ENCODE measurements at places on chromosomes 11 and 22.

- no peak for ATAC-seq
Observed at GRCh38 chr11:2934611-2935239, 5.5 kb upstream of the PHLDA2 start.

GRCh38 chr11:118341815-118342489 lies 553 bp downstream of the CD3D start:
- no peak for ATAC-seq

GRCh38 chr11:27390318-27391295 lies 27.6 kb upstream of the CCDC34 start:
- ATAC-seq: no peak

DNA sequence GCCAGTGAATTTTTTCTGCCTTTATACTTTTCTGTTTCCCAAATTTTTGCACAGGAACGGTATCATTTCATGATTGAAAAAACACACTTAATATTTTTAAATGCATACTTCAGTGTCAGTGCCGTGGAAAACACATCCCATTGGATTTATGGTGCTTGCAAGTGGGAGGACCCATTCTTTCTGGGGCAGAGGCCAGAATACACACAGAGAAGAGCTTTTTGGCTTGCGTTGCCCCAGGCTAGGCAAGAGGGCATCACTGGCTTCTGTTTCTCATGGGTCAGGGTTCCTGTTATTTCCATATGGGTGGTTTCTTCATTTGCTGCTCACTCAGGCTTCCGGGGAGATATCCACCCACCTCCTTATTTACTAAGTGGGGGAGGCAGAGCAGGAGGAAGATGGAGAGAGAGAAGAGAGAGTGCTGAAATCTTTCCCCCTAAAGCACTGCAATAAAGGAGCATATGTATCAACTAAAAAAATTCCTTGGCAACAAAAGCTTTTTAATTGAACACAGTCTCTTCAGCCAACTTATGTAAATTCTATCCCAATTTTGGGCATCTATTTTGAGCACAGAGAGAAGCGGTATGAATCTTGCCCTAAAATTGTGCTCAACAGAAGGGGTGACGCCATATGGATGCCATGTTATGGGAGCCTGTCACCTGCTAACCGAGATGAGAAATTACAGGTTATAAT lies 66.0 kb upstream of the KIRREL3 start:
- ATAC-seq: no peak

- no peak for ATAC-seq
Observed at GRCh38 chr11:125376856-125377255, 119.2 kb downstream of the FEZ1 start.

- ATAC-seq: no peak
Observed at GRCh38 chr11:133835593-133836548, 9.4 kb downstream of the SPATA19 start.

- ATAC-seq: no peak
Observed at GRCh38 chr11:112290493-112290850, 29.8 kb upstream of the PLET1 start.

GRCh38 chr11:16512198-16512898 lies 156.0 kb upstream of the SOX6 start:
- ATAC-seq: no peak

- no peak for ATAC-seq
Observed at GRCh38 chr11:110855191-110855590, 143.0 kb upstream of the ARHGAP20 start.

DNA sequence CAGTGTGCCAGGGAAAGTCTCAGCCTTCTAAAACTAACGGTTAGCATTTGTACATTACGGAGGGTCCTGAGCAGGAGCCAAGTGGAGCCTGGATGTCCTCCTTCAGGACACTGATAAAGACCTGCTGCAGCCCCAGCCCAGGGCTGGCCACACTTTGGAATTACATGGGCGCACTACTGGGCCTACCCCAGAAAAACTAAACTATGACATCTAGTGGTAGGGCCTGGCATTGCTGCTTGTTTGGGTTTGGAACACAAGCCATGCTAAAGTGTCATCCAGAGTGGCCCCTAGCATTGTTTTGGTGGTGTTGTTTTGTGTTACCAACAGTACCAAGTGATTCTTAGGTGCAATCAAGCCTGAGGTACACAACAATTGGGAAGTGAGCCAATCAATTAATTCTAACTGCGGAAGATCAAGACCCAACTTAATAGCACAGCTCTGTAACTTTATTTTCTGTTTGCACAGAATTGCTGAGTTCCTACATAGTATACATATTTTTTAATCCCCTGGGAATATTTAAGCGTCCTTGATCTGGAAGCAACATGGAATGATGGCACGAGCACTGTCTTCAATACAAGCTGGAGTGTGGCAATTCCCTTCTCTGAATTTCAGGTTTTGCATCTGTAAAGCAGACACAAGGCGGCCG lies 340.7 kb downstream of the LARGE1 start:
- ATAC-seq: no peak

DNA sequence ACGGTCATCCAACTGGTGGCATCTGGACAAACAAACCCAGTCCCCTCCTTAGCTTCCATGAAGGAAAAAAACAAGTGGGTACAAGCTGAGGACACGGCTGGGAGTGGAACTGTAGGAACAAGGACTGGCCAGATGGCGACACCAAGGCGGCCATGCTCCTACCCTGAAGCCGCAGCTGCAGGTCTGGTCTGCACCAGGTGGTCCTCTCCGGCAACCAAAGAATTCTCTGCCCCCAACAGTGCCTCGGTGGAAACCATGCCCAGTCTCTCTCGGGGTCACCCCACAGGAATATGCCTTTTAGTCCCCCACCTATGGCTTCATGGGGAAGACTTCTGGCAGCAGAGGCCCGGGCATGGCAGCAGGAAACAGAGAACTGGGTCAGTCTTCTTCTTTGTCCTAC lies 22.6 kb downstream of the OVOL1 start:
- no peak for ATAC-seq

DNA sequence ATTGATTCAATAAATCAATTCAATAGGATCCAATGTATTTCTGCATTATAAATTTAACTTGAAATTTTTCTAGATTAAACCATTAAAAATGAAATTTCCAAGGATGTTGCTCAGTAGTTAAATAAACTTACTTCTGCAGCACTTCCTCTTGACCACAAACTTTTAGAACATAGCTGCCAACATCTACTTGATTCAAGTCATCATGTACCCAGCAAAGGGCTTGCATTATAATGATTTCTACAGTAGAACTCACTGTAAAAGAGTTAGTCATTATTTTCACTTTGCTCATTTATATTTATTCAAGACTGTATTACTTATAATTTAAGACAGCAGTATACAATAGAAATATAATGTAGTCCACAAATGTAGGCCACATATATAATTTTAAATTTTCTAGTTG lies 59.2 kb downstream of the PIK3C2A start:
- no peak for ATAC-seq

DNA sequence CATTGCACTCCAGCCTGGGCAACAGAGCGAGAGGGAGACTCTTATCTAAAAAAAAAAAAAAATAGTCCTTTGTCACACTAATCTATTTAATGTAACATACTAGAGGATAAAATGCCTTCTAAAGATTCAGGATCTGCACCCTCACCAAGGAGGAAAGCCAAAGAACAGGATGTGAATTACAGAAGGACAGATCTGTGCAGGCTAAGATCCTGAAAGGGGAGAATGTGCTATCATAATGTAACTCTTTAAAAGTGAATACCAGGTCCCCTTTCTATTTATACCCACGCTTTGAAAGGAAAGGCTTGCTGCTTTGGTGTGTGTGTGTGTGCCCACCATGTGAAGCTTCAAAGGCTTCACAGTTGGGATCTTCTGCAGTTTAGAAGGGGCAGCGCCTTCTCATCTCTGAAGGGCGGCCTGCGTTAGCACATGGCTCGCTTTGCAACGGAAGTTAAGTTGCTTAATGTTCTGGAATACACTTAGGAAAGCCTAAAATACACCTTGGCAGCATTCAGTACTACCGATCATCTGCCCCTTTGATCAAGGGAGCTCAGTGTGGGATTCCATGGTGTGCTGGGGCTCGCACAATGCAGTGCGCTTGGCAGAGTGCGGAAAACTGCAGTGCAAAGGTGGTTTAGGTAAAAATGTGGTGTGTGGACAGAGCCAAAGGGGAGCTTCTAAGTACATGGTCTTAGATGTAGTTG lies 6.8 kb downstream of the CECR2 start:
- ATAC-seq: no peak

GRCh38 chr11:86046116-86046515 lies 22.8 kb downstream of the PICALM start:
- peak; percentile 22 for ATAC-seq

DNA sequence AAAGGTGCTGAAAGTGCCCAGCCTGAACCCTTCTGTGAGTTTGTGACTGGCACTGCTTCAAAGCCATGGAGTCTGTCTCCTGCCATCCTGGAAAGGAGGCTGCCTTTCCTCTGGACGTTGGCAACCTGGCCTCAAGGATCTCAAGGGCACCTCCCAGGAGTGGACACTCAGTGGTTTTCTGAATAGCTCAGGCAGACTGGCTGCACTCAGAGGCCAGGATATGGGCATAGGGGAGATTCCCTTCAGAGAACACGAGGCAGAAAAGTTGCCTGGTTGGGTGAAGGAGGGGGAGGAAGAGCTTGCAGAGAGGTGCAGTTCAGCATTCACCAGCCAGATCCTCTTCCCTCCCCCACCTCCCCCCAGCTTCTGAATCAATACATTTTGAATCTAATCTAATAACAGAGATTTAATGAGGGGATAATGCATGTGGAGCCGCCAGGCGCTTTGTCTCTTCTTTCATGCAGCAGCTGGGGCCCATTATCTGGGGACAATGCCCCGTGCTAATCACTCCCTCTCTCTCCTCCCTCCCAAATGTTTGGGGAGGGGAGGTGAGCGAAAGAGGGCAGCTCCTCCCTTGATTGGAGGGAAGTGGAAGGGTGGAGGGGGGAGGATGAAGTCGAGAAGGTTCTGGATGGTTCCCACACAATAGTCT lies 17.7 kb downstream of the HTR3A start:
- ATAC-seq: no peak

GRCh38 chr22:46659791-46660186 lies 39.6 kb downstream of the GRAMD4 start:
- no peak for ATAC-seq

- no peak for ATAC-seq
Observed at GRCh38 chr22:22681221-22681739, 36.9 kb downstream of the GGTLC2 start.

GRCh38 chr22:20648306-20648903 lies 125.5 kb upstream of the SERPIND1 start:
- no peak for ATAC-seq

- no peak for ATAC-seq
Observed at GRCh38 chr11:34065505-34066203, 14.1 kb downstream of the CAPRIN1 start.

GRCh38 chr11:125762445-125762844 lies 16.2 kb downstream of the PATE2 start:
- ATAC-seq: no peak

DNA sequence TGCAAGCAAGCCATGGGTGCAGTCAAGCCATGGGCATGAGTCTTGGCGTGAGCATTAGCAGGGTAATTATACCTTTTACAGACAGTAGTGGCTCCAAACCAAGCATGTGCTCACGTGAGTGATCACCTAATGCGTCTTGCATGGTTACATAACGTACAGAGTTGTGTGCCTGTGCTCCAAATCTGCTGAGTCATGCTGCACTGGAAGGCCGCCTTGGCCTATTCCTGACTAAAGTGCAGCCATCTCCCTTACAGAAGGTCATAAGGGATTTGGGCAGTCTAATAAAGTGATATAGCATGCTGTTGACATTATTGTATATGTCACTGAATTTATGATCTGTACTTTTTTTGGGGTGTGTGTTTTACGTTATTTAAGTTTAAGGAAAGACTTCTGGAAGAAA lies 102.4 kb downstream of the ARHGAP42 start:
- no peak for ATAC-seq

- ATAC-seq: no peak
Observed at GRCh38 chr22:40714499-40715337, 35.4 kb downstream of the MCHR1 start.

- peak; percentile 97 for ATAC-seq
Observed at GRCh38 chr22:21587803-21588611, 20.5 kb downstream of the UBE2L3 start.

- ATAC-seq: no peak
Observed at GRCh38 chr22:24465566-24465965, 29.6 kb upstream of the UPB1 start.

GRCh38 chr11:60797846-60798630 lies 12.9 kb downstream of the MS4A10 start:
- ATAC-seq: no peak

DNA sequence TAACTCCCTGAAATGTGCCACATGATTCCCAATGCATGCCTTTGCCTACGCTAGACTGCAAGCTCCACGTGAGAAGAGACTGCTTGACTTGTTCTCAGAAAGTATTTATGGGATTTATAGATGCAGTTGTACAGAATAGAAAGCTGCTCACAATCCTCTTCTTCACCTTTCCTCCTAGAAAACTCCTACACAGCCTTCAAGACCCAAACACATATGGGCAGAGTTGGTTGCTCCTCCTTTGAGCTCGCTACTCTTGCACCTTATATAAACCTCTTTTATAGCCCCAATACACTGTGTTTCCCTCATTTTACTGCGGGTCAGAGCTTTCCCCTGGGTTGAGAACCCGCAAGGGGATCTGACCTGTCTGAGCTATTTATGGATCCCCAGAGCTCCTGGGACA lies 16.4 kb downstream of the C1QTNF6 start:
- ATAC-seq: no peak

DNA sequence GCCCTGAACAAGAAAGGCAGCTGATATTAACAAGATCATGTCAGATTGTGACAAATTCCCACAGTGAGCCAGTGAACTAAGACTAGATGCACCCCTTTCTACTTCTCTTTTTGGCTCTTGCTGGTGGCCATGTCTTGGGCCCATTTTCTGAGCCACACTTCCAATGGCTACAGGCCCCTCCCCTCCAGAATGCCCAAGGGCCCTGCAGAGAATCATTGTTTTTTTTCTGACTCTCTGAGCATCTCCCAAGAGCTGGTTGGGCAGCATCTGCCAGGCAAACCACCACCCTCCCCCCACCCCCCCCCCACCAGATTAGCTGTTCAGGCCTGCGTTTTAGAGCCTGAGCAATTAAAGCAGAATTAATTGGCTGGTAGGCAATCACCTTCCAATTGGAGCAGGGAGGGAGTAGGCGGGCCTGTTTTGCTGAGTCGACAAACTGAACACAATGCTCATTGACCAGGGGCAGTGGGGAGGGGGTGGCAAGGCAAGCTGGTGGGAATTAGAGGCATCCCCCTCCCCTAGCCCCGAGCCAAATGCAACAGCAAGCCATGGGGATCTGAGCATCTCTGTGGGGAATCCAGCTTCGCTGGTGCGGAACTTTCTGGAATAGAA lies 541.4 kb downstream of the MN1 start:
- ATAC-seq: no peak

- no peak for ATAC-seq
Observed at GRCh38 chr11:133832096-133832990, 13.0 kb downstream of the SPATA19 start.

GRCh38 chr11:116725434-116726221 lies 47.2 kb downstream of the BUD13 start:
- ATAC-seq: no peak

- no peak for ATAC-seq
Observed at GRCh38 chr22:45544588-45545170, 42.0 kb downstream of the FBLN1 start.

All from activated CD4-positive, CD25-positive, alpha-beta regulatory T cell treated with anti-CD3 and anti-CD28 coated beads, Interleukin-2, amount 50 U/mL, for 24 hours (primary cell).